ENCODE measurements at places on chromosomes 6 and 20.
A peak's percentile ranks its signal among the peaks of the same experiment; 100 is the strongest.

GRCh38 chr20:33820362-33820761 lies 9.2 kb downstream of the CHMP4B start:
- no peak for DNase-seq

DNA sequence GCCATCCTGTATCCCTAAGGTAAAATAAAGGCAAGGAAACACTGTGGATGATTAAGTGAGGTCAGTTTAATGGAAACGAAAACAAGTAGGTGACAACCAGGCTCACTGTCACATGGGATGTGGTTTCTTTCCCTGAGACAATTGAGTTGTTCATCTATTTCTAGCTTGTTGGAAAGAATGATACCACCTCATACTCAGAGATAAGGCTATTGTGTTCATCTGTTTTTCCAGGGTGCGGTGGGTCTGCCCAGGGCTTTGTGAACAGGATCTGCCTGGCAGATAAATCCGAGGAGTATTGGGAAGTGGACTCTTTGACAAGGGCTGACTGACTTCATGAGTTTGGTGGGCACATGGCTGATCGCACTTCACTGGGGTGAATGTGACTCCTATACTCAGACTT lies 80.8 kb upstream of the TIAM2 start:
- DNase-seq: no peak

DNA sequence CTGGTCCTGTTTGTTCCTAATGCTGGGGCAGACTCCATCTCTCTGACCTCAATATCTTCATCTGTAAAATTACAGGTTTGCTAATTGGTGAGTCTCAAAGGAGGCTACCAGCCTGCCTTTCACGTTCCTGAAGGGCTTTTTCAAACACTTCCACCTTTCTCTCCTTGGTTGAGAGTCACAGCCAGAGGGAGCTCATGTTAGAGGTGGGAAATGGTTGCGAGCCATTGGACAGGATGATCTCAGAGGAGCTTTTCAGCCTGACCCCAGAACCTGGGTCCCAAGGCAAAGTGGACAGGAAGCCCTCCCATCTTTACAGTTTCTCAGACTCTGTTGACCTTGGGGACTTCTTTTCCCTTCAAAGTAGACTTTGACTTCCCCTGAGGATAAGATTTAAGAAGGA lies 37.6 kb downstream of the NDUFAF5 start:
- DNase-seq: peak; percentile 4

DNA sequence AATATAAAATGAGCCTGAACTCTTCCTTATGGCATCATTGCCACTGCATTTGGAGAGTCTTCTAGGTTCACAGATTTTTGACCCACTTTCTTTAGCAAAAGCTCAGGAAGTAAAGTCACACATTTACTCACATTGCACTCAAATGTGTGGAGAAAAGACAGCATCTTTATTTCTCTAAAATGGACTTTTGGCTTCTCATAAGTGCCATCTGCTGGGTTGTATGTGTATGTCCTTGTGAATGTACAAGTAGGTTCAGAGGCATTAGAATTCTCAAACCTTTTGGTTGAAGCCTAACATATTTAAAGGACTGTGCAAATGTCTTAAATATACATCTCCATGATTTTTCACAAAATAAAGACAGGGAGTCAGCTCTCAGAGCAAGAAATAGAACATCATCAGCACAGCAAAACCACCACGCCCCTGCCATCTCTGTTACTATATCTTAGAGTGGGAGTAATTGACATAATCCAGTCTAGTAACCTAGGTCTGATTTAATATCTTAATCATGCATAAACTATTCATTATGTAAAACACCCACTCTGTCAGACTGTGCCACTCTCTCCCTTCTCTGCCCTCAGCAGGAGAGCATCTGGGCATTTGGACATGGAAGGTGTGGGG lies 42.2 kb upstream of the SPTLC3 start:
- DNase-seq: peak; percentile 47

GRCh38 chr6:72657407-72658197 lies 35.7 kb downstream of the KCNQ5 start:
- DNase-seq: no peak
